ENCODE measurements at places on chromosomes 6 and 20. TPM values are rescaled to one million over a fixed set of nuclear protein-coding genes. Genes with fewer than 3 reads are reported as not detected.

The CDH4 gene
- not detected for total RNA-seq

GRCh38 chr6:154466139-154466538 is 44.3 kb downstream of the CNKSR3 start:
- H3K4me3 ChIP-seq: no peak overlapping the region
- H3K27me3 ChIP-seq: no peaks in the 10 kb centered on the region
- no peaks in the 10 kb centered on the region for H3K4me1 ChIP-seq
- H3K36me3 ChIP-seq: no peaks in the 10 kb centered on the region
- no peak overlapping the region for H3K27ac ChIP-seq

DNA sequence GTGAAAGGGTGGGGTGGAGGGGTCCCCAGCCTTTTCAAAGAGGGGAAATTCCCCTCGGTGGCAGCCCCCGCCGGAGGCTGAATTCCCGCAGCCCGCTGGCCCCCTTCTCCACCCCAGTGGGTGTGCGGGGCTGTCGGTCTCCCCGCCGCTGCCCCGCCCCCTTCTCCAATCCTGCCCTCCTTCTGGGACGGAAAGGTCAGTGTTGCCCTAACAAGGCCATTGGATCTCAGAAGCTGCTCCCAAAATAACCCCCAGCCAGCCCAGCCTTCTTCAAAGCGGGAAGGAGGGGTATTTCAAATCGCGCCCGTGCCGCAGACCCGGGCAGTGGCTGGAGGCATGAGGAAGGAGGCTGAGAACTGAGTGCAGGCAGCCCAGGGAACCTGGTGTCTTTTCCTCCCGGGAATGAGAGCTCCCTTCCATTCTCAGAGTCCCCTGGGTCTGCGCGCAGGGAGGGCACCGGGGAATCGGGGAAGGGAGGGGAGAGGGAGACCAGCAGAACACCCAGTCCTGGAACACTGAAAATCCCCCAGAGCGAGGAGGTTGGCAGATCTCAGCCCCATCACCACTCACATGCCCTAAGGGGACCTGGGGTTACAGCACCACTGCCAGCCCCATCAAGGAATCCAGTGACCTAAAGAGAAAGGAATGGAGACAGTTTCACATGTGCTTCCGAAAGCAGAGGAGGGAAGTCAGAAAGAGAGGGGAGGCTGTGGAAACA is at the start of gene JPH2:
Gene JPH2, minus strand, starts transcription at position 135 of the 718 bp plus-strand sequence. CDS start 483 bp downstream, outside the sequence.
- H3K36me3 ChIP-seq: peaks cover 5% of the 10 kb centered on the region
- H3K4me1 ChIP-seq: peaks cover 16% of the 10 kb centered on the region
- peak within 1 kb of the TSS; percentile 63 for H3K4me3 ChIP-seq
- peak; percentile 44 for DNase-seq
- peaks cover 15% of the 10 kb centered on the region for H3K27me3 ChIP-seq

GRCh38 chr6:52839124-52840055 is 1.2 kb downstream of the GSTA5 start:
- peak overlapping the region; percentile 43 for H3K4me3 ChIP-seq
- no peaks in the 10 kb centered on the region for H3K4me1 ChIP-seq
- peaks cover 38% of the 10 kb centered on the region for H3K27me3 ChIP-seq
- H3K36me3 ChIP-seq: no peaks in the 10 kb centered on the region
- H3K27ac ChIP-seq: no peak overlapping the region

DNA sequence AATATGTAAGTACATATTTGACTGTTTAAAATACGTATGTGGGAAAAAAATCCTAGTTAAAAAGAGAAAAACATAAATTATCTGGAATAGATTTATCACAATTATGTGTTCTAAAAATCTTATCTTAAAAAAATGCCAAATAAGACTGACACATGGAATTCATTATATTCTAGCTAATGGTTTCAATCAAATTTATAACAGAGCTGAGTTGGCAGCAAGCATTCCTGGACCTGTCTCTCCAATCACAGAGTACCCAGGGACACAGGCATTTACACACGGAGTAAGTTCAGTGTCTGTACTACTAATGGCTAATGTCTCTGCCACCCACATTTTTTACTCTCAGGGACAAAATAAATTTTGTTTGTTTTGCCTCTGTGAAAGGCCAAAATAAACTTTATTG is 122.3 kb downstream of the RPS12 start:
- H3K4me1 ChIP-seq: peaks cover 12% of the 10 kb centered on the region
- no peaks in the 10 kb centered on the region for H3K36me3 ChIP-seq
- no peak overlapping the region for H3K27ac ChIP-seq
- no peaks in the 10 kb centered on the region for H3K27me3 ChIP-seq
- no peak for DNase-seq
- no peak overlapping the region for H3K4me3 ChIP-seq
